ENCODE measurements at places on chromosomes 7 and 10.
A peak's percentile ranks its signal among the peaks of the same experiment; 100 is the strongest.

GRCh38 chr7:7416031-7416858 lies 119.4 kb downstream of the COL28A1 start:
- no peak for DNase-seq

- no peak for DNase-seq
Measured at GRCh38 chr10:20147684-20148083, 331.5 kb downstream of the PLXDC2 start.

DNA sequence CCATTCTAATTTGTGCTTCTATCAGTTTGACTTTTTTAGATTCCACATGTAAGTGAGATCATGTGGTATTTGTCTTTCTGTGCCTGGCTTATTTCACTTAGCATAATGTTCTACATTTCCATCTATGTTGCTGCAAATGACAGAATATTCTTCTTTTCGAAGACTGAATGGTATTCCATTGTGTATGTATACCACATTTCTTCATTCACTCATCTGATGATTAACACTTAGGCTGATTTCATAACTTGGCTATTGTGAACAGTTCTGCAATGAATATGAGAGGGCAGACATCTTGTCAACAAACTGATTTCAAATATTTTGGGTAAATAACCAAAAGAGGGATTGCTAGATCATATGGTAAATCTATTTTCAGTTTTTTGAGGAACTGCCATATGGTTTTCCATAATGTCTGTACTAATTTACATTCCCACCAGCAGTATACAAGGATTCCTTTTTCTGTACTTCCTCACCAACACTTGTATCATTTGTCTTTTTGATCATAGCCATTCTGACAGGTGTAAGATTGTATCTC lies 52.9 kb downstream of the ZNF22 start:
- DNase-seq = no peak

GRCh38 chr10:71509444-71509843 lies 112.7 kb downstream of the CDH23 start:
- no peak for DNase-seq

DNA sequence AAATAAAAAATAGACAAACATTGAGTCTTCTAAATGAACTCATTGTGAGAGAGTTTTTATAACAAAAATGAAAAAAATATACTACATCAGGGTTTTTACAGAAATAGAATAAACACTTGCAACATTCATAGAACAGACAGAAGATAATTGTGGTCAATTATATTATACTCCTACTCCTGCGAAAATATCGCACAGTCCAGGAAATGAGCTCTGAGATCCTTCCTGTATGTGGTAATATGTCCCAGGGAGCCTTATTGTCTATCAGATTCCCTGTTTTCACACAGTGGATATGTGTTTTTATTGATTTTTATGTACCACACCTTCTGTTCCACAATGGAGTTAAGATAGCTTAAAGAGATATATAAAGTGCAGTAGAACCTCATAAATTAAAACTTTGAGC lies 27.5 kb upstream of the RELN start:
- no peak for DNase-seq

DNA sequence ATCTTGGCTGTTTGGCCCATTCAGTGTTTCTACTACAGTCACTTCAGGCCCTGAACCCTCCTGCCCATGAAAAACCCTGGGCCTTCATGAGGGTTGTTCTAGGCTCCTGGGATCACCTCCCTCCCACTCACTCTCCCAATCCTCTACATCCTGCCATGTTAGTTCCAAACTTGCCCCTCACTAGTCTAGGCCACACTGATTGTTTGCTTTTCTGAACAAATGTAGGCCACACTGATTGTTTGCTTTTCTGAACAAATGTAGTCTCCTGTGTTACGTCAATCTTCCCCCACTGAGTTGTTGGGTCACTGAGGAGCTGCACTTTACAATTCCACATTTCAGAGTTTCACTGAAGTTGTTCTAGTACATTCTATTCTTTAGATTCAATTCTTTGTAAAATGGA lies 5.3 kb upstream of the ALDH18A1 start:
- no peak for DNase-seq

DNA sequence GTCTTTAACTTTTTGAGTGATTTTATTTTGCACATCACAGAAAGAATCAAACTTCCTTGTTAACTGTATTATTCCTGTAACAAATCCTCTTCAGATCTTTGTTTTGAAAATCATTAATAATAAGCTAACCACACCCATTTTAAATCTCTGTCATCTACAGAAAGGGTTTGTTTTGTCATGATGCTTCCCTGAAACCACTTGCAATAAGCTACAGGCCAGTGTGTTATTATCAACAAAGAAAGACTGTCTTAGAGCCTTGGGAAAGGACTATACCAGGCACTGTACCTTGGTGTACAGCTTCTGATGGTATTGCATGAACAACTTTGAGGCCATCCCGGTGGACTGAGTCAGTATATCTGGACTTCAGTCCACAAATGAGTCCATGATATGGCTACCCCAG lies 145.3 kb upstream of the FAM3C start:
- no peak for DNase-seq

GRCh38 chr7:135659159-135659846 lies 3.0 kb upstream of the STMP1 start:
- no peak for DNase-seq

DNA sequence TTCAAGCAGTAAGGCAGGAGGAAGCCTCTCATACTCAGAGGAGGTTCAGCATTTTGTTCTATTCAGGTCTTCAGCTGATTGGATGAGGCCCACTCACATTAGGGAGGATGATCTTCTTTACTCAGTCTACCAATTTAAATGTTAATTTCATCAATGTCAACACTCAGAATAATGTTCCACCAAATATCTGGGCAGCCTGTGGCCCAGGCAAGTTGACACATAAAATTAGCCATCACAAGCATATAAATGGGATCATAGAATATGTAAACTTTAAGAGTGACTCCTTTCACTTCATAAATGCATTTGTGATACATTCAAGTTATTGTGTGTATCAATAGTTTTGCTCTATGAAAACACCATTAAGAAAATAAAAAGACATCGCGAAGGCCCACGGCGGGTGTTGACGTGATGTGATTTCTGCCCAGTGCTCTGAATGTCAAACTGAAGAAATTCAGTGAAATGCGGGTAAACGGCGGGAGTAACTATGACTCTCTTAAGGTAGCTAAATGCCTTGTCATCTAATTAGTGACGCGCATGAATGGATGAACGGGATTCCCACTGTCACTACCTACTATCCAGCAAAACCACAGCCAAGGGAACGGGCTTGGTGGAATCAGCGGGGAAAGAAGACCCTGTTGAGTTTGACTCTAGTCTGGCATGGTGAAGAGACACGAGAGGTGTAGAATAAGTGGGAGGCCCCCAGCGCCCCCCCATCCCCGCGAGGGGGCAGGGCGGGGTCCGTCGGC lies 536.1 kb upstream of the AUTS2 start:
- DNase-seq = no peak

GRCh38 chr10:34028936-34029335 lies 694.5 kb upstream of the NRP1 start:
- DNase-seq = no peak

DNA sequence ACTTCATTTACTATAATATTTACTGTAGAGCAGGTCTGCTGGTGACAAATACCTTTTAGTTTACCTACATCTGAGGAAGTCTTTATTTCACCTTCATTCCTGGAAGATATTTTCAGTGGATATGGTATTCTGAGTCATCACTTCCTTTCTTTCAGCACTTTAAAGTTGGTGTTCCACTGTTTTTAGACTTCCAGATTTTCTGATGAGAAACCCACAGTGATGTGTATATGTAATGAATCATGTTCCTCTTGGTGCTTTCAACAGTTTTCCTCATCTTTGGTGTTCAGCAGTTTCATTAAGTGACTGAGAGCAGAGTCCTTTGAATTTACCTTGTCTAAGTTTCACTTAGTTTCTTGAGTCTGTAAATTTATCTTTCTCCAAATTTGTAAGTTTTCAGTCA lies 36.4 kb downstream of the COPG2 start:
- DNase-seq = no peak

- DNase-seq = no peak
Measured at GRCh38 chr10:20299034-20299736, 483.0 kb downstream of the PLXDC2 start.

DNA sequence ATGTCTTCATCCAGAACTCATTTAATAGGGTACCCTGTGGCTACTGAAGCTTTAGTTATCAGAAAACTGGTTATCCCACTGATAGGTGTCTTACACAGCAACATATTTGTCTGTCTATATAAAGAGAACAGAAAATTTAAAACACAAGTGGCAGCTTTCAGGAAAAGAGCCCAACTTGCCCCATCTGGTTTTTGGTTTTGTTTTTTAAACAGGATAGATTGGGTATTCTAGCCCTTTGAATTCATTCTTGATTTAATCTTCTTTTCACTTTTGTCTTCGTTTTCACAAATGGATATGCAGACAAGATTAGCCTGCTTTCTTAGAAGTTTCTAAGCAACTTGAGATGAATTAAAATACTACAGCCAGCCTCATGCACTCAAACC lies 91.3 kb downstream of the KLF6 start:
- no peak for DNase-seq

DNA sequence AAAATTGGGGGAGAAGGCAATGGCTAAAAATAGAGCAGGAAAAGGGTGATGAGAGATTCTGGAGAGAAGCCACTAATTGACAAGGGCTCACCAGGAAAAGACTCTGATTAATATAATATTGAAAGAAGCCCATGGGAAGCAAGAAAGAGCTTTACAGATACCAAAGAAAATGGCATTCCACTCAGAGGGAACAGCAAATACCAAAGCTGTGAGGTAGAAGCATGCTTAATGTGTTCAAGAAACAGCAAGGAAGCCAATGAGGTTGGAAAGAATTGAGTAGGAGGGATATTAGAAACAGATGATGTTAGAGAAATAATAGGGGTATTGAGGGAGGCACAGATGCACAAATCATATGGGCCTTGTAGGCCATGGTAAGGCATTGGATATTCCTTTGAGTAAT lies 130.1 kb downstream of the MYO3A start:
- DNase-seq = no peak

- DNase-seq = no peak
Measured at GRCh38 chr10:130135676-130136225, 440 bp upstream of the GLRX3 start.

DNA sequence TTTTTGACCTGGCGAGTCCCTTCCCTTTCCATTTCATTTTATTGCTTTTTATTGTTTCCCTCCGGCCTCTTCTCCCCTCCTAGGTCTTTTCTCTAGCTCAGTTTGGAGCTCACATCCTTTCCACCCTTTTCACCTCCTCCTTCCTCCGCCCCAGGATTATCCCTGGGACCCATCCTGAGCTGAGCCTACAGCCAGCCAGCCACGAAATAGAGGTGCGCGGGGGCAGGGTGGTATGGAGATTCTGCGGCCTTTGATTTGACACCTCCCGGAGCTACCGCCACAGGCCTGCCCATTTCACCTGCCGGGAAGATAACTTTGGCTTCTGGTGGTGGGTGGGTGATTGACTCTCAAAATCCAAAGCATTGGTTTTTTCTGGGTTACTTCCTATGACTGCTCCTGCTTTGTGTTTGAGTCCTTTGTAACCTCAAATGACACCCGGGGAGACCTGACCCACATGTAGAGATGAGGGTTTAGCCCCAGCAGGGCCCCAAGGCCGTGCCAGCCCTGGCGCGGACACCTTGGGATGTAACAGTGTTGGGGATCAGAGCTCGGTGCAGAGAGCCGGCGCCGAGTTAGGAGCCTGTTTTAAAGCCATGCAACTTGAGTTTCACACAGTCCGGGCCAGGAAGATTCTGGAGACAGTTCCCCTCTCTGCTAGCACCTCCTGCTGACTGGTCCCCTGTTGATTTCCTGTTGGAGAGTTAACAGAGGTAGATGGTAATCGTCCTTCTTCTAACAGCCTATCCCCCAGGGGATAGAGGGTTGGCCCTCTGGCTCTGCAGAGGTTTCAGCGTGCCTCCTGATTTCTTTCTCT lies 1.5 kb downstream of the DUSP5 start:
- peak; percentile 37 for DNase-seq

GRCh38 chr10:102352066-102352715 lies 43.3 kb upstream of the NFKB2 start:
- DNase-seq = peak; percentile 67

DNA sequence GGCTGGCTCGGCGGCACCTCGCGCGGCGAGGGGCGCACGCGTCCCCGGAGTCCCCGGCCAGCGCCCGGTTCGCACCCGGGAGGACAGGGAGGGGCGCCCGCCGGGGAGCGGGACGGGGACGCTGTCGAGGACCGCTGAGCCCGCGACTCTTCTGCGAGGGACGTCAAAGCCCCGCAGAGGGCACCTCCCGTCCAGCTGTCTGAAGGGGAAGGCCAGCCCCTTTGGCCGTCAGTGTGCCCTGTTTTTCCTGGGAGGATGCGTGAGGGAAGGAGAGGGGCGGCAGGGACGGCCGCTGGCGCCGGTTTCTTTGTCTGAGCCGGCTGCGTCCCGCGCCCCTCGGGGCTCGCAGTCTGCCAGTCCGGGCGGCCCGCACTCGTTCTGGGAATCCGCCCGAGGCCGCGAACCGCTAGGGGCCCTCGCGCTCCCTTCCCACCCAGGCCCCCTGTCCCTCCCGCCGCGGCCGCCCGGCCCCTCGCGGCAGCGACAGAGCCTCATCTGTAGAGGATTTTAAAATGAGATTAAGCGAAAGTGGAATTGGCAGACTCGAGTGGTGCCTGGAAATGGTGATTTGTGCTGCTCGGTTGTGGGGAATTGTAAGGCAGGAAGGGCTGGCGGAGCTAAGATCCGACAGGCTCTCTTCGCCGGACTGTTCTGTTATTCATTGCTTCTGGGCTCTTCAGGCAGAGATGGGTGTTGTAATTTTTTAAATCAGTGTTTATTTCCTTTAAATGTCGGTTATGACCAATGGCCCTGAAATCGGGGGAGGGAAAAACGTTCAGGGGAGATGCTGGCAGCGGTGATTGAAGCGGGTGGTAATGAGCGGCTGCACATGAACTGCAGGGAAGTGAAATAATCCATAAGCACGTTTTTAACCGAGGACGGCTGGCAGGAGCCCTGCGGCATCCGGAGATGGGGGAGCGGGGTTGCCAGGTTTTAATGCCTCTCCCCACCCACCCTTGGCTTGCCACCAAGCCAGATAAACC lies 618 bp upstream of the RELN start:
- DNase-seq = no peak

- no peak for DNase-seq
Measured at GRCh38 chr7:24877790-24878311, 102.1 kb downstream of the OSBPL3 start.

DNA sequence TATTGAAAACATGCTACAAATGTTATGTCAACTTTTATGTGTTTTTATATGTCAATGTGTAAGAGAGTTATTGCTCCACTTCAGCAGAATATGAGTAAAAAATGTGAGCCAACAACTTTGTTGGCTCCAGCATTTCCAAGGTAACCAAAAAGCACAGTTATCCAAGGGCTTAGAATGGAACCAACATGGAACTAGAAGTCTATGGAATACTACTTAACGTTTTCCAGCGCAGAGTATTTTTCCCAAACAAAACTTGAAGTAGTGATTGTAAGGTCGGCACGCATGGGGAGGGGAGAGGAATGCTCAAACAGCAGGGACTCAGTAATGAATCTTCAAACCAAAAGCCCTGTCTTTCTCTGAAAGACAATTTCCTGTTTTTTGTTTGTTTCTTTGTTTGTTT lies 45.0 kb upstream of the TSPAN13 start:
- no peak for DNase-seq

- DNase-seq = no peak
Measured at GRCh38 chr10:12583891-12584595, 234.7 kb downstream of the CAMK1D start.

GRCh38 chr7:68107261-68107660 lies 1110.6 kb downstream of the TYW1 start:
- no peak for DNase-seq

- no peak for DNase-seq
Measured at GRCh38 chr10:124588736-124589490, 127.3 kb downstream of the LHPP start.

All from stimulated activated CD4-positive, alpha-beta T cell treated with anti-CD3 and anti-CD28 coated beads, Interleukin-4, amount 100 ng/mL, for 1 hour (primary cell).